Neural crest cell (in vitro differentiated cells): ENCODE measurements at places on chromosomes 1 and 21. TPM values are rescaled to one million over a fixed set of nuclear protein-coding genes. Genes with fewer than 3 reads are reported as not detected.

Gene FASLG
- not detected in 2 replicates for total RNA-seq

- DNase-seq: no peak
Measured at GRCh38 chr1:48600182-48600581, 128.2 kb upstream of the SPATA6 start.

DNA sequence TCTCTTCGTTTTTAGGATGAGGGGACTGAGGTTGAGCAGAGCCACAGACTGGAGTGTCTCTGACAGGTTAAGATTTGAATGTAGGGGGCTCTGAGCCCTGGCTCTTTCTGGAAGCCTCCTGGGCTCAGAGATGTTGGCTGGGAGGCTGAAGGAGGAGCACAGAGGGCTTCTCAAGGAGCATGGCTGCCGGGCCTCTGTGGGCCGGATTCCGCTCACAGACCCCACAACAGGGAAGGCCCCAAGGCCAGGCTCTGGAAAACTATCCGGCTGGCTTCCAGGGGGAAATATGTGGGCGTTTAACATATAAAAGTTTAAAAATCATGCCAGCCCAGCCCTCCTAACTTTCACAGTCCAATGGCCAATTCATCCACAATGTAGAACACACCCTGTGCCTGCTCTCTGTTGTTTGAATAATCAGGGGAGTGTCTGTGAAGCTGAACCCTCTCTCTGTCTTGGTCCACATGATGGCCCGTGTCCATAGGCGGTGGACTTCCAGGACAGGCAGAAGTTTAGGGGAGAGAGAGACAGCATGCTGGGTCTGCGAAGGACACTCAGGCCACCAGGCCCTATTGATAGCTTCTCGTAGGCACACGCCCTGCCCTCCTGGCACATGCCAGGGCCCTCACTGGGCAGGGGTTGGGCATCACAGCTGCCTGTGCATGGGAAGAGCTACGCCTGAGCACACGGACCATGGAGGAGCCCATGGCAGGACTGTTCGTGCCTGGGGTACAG, 10.8 kb downstream of the OBSCN start:
- no peak for DNase-seq

Gene KRTAP19-3
- not detected in 2 replicates for total RNA-seq

DNA sequence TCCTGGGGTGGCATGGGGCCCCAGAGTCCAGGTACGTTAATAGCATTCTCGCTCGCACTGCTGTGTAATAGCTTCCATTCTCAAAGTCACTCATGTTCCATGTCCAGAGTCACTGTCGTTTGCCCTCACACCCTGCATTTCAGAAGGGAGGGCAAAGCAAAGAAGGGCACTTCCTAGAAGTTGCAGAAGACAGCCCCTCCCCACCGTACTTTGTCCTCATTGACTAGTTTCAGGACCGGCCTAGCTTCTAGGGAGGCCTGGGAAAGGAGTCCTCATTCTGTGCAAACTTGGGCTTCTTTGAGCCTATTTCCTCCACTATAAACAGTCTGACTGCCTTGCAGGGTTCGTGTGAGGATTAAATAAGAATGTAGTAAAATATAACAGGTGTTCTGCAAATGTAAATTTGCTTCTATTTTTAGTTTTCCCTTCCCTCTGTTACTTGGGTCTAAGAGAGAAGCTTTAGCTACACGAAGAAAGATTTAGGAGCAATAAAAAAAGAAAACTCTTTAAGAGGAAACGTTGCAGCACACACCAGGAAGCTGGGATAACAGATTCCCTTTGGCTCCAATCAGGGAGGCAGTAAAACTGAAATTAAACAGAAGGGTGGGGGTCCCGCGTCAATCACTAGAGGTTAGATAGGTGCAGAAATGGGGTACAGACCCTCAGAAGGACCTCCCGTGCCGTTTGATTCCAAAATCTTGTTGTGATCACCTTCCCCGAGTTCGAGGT, 40.1 kb downstream of the ACTL8 start:
- DNase-seq: no peak

Gene CYP4X1
- total RNA-seq: 0.36 and 0.42 TPM in 2 replicates

Gene SEC16B
- 1.4 and 2.1 TPM in 2 replicates for total RNA-seq

DNA sequence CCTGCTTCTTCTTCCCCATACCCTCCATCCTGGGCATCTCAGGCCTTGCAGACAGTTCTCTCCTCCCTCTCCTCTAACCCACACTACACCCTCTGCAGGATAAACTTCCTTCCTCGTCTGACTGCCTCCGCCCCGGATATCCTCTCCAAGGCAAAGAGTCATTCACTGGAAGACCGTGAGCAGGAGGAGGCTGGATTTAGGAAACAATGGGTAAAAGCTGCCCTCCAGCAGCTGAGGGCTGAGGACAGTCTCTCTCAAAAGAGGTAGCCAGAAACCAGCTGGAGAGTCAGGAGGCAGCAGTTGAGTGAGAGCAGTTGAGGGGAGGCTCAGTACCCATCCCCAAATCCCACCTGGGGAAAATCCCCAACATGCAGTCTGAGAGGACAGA, 1.4 kb downstream of the CSRP1 start:
- no peak for DNase-seq
